Activated naive CD8-positive, alpha-beta T cell treated with anti-CD3 and anti-CD28 coated beads, Interleukin-2, amount 50 U/mL, for 16 hours (primary cell): ENCODE measurements at places on chromosomes 3 and 15.
A peak's percentile ranks its signal among the peaks of the same experiment; 100 is the strongest.

DNA sequence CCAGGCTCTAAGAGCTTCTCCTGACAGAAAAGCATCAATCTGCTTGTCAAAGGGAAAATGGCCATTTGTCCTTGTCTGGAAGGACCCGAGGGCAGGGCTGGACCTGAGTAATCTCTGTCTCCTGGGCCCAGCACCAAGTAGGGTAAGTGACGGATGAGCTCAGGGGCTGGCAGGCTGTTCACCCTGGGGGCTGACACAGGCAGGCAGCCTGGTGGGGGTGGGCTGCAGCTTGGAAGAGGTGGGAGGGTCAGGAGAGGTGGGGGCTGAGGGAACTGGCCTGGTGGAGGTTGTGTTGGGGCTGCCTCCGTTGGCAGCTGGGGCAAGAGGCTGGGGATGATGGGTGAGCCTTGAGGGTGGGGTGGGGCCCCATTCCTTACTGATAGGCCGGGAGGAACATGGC lies 42.3 kb upstream of the ADPGK start:
- DNase-seq, result no peak

DNA sequence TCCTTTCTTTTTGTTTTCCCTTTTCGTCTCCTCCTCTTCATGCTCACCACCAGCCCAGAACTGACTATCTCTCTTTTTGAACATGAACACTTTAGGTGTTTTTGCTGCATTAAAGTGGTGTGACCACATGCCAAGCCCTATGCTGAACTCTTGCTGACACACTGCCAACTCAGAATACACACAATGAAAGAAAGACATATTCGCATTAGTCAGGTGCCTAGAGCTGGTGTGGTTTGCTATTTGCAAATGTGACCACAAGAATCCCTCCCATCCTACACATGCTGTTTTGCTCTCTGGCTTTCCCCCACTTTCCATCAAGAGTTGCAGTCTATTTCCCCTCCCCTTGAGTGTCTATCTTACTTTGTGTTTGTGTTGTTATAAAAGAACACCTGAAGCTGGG lies 967.8 kb upstream of the CFAP20DC start:
- DNase-seq, result peak; percentile 21

DNA sequence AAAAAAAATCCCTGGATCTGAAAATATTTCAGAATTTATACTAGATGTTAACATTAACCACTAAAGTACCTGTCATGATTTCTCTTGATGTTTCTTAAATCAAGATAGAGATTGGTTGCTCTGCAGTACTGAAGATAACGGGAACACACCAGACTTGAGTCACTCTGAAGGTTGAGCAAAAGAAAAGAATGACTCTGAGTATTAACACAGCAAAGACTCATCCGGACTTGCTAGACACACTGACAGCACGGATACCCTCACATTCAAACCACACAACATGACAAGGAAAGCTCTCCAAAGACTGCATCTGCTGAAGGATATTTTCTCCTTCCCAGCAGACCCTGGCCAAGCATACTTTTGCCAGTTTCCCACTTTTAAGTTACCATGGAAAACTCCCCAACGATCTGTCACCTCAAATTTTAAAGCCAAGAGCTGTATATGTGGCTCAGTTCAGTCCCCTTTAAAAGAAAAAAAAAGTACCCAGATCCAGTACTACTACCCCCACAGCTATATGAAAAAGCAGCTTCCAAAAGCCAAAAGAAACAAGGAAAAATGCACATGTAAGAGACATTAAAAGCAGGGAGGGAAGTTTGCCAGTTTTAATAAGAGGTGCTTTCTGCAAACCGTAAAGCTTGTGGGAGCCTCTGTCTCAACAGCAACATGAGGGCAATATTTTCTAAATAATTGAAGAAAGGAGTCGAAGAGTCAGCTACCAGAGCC lies 8.3 kb downstream of the EOGT start:
- no peak for DNase-seq

DNA sequence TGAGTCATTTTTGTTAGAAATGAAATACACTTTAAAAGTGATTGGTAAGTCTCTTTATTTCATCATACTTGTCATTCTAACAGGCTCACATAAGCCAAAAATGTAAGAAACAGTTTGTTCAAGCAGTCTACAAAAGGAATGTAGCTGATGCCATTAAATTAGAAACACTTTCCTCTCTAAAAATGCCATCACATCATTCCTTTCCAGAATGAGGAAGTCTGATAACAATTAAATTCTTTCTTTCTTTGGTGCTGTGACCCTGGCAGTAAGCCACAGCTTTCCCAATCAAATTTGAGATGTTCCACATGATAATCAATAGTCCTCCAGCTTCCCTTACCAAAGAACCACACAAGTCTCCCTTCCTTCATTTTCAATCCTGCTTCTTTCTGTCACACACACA lies 9.4 kb upstream of the P2RY1 start:
- DNase-seq, result no peak

- no peak for DNase-seq
Measured at GRCh38 chr3:5292512-5292911, 105.0 kb downstream of the EDEM1 start.

- DNase-seq, result no peak
Measured at GRCh38 chr3:194488055-194488742, 1.4 kb upstream of the ATP13A3 start.

DNA sequence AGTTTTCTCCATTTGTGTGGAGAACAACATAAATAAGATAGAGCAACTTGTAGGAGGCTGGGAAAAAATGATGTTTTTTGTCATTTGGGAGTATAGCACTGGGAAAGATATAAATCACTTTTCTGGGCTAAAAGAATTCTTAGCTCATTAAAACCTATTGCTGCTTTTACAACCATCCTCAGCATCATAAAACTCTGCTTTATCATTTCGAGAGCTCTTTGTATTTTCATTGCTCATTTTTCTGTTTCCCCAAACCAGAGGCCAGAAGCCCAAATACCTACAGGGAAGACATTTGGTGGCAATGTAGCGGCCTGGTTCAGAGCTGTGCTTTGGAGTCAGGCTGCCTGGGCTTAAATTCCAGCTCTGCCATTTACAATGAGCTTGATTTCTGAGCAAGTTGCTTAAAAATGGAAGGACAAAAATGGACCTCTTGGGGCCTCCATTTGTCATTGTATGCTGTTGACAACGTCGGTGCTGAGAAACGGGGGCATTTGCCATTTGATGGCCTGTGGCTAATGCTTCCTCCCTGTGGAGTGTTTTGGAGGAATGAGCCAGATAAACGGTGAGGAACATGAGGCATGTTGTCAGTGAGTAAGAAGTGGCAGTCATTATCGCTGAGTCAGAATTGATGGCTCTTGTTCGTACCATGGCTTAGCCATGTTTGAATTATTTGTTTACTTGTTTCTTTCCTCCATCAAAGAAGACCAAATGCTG lies 260.0 kb downstream of the EBLN2 start:
- DNase-seq, result no peak

DNA sequence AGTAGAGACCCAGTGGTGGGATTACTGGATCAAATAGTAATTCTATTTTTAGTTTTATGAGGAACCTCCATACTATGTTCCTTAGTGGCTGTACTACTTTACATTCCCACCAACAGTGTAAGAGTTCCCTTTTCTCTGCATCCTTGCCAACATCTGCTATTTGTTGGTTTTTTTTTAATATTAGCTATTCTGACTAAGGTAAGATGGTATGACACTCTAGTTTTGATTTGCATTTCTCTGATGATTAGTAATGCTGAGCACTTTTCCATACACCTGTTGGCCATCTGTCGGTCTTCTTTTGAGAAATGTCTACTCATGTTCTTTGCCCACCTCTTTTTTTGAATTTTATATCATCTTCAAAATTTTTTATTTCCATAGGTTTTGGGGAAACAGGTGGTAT lies 34.2 kb upstream of the RAP2B start:
- no peak for DNase-seq

DNA sequence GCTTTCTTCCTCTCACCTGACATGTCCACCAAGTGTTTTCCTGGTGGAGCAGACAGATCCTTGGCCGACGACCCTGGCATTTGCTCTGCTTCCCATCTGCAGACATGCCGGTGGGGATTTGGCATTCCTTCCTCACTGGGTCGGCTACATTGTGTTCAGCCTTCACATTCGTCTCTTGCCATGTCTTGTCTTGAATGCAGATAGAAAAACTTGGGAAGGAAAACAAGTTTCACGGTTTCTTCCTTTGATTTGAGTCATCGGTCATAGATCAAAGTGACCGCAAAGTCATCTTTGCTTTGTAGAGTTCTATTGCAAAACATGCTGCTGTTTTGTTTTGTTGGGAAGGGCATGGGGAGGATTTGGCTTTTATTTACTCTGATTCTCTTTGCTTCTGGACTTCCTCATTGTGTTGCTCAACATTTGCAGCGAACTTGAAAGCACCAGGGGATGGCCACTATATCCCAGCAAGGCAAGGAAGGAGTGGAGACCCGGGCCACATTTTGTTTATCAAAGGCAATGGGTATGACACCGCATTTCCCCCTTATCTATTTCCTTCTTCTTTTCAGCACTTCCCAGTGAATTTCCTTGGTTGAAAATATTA lies 321.3 kb downstream of the CACNA2D3 start:
- no peak for DNase-seq

DNA sequence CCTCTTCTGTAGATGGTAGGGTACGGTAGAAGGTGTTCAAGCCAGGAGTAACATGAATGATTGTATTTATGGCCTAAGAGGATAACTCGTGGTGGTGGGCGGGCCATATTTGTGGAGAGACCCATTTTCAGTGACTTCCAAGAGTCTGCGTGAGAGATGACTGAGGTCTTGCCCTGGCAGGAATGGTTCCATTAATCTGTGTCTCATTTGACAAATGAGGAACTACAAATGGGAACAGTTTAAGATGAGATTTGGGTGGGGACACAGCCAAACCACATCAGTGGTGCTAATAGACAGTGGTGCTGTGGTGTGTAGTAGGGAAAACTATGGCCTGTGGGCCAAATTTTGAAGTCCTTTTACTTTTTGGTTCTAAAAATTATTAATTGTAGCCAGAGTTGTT lies 47.1 kb downstream of the FLNB start:
- no peak for DNase-seq

- DNase-seq, result no peak
Measured at GRCh38 chr15:85831415-85832113, 36.8 kb upstream of the KLHL25 start.

GRCh38 chr3:47299381-47300318 lies 16.9 kb downstream of the KLHL18 start:
- DNase-seq, result no peak

GRCh38 chr3:6994081-6994668 lies 133.3 kb downstream of the GRM7 start:
- no peak for DNase-seq

DNA sequence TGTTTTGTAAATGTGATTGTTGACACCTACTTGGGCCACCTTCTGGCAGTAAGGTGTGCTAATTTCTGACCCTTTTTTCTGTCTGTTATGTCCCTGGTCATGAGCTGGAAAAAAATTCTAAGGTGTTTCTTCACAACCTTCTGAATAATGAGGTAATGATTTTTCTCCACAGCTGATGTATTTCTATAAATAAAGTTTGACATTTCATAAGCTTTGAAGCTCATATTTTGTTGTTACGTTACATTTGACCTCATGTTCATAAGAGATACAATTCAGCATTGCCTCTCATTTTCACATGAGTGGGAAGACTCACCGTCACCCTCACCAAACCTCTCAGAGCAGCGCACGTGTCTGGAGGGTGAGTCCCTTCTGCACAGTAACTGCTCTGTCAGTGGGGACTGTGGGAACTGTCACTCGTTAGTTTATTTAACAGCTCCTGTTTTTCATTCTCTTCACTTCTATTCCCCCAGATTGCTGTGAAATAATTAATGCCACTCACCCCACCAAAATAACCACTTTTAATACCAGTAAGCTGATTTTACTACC lies 140.9 kb downstream of the PLCL2 start:
- peak; percentile 41 for DNase-seq

GRCh38 chr15:73926219-73927002 lies at the start of gene LOXL1:
Gene LOXL1 (plus strand): TSS chr15:73926462. CDS start chr15:73926784, 322 bp downstream.
- DNase-seq, result no peak

GRCh38 chr3:44439499-44440295 lies 37.8 kb downstream of the ZNF445 start:
- DNase-seq, result peak; percentile 21

DNA sequence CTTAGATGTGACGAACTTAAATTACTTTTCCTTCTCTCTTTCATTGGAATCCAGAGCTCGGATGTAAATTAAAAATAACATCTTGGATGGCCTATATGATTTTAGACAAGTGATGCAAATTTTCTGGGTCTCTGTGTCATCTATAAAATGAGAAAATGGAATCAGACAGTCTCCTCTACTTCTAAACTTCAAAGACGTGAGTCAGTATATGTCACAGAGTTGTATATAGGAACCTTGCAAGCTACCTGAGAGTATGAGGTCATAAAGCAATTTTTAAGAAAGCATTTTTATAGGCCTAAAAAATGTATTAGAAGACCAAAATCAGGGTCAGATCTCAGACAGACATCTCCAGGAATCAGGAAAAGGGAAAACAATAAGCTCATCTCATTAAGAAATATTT lies 128.3 kb downstream of the TBL1XR1 start:
- DNase-seq, result no peak

GRCh38 chr15:64017591-64018163 lies 28.6 kb downstream of the DAPK2 start:
- no peak for DNase-seq

DNA sequence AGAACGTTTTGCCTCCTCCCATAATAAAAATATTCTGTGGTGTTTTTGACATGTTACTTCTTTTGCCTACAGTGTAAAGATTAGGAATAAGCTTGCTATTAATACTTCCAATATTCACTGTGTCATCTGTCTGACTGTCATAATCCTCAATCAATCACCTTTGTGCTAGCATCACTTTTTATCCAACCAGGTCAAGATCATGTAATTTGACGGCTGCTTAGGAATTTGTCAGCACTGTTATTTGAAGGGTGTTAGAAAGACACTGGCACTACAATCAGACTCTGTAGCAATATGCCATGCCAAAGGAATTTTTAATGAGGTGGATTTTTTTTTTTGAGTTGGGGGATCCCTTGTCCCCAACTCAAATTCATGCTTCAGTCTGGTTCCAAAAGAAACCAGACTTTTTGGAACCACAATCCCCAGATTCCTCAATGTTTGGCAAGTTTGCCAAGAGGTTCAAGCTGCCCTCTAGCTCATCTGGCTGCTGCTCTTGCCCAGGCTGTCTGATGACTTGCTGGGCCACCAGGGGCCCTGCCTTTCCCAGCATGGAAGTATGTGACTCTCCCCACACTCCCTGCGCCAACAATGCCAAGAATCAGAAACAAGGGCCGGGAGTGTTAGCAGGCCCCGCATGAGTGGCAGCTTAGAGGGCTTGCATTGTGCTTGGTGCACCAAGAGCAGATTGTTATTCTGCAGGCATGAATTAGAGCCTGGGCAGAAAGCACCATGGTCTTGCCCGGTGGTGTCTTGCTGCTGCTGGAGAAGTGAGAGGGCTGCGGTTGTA lies 58.6 kb upstream of the TSC22D2 start:
- no peak for DNase-seq

DNA sequence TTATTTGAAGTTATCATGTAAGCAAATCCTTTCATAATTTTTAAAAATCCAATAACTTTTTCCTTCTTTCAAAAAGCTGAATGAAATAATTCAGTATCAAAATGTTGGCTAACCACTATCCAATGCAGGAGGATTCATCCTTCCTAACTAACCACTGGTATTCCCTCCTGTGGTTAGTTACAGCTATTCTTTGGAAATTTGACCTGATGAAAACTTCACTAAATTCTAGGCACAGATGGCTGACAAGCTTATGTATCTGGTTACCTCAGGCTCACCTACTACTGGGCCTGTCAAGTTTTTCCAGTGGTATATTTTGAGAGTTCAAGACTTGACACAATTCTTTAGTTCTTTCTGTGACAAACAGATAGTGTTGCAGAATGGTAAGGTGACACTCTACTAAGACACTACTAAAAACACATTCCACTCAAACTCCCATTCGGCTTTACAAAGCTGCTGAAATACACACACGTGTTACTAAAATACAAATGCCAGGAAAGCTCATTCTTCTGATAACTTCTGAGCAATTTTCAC lies 15.8 kb downstream of the NPTN start:
- no peak for DNase-seq

- DNase-seq, result no peak
Measured at GRCh38 chr3:65850261-65850660, 188.5 kb downstream of the MAGI1 start.
